Activated T-helper 1 cell treated with anti-CD3 and anti-CD28 coated beads, Interleukin-2, amount 50 U/mL, for 16 hours (primary cell): ENCODE measurements at places on chromosomes 2 and 18.

- DNase-seq = no peak
Observed at GRCh38 chr2:117952228-117952627, 61.6 kb downstream of the CCDC93 start.

DNA sequence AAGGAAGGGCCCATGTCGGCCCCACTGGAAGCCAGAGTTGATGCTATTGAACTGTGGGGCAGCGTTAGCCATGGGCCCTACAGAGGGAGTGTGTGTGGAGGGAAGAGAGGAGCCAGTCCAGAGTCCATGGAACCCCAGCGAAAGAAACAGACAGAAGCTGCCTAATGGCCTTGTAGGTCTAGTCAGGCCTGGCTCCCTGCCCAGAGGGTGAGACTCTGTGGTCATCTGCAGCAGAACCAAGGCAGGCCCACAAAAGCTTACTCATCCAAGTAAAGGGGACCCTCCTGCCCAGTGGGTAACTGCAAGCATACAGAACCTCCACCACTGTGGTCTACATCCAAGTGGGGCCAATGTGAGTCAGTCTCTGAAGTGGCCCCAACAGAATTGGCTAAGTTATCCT is 439.8 kb downstream of the TGIF1 start:
- no peak for DNase-seq

DNA sequence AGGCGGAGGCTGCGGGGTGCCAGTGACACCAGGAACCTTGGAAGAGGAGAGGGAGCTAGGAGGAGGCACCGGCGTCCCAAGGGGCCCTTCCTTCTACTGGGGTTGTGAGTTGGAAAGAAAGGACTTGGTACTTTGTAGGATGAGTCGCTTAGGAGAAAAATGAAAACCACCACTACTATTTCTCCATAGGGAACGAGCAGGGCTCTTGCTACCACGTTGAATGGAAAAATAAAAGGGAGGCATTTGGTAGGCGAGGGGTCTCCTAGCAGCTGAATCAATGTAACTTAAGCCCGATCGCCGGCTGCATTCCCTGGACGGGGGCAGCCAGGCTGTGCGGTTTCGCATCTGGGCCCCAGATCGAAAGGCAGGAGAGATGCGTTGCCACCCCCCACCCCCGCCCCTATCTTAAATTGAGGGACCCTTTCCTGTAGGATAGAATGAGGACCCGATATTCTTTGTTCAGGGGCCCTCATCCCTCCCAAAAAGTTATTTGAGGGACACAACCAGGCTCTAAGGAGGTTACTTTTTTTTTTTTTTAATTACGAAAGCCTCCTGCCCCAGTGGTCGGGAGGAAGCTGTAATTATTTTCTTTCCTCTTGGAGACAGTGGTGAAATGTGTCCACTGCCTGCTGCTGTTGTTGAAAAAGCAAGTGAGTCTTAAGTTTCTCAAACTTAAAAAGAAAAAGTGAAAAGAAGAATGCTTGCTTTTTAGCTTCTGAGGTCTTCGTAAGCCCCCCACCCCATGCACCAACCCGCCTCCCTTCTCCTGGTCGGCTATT is 1.3 kb downstream of the IGFBP2 start:
- DNase-seq = no peak

DNA sequence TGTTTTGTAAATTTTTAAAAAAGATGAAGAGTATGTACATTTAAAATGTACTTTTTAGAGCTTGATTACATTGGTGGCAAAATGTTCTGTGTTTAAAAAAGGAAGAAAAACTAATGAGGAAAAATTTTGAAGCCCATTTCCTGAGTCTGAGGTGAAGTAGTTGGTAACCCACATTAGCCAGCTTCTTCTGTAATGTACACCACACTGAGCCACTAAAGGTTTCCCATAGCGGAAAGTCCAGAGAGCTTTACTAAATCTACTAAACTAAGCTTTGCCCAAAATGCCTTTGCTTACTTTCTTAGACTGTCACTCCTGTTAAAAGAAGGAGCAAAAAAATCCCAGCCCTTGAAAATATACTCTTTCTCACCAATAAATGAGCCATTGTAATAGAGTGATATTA is 804.8 kb upstream of the ZEB2 start:
- DNase-seq = no peak

- no peak for DNase-seq
Observed at GRCh38 chr2:191276792-191277465, 31.7 kb downstream of the MYO1B start.

DNA sequence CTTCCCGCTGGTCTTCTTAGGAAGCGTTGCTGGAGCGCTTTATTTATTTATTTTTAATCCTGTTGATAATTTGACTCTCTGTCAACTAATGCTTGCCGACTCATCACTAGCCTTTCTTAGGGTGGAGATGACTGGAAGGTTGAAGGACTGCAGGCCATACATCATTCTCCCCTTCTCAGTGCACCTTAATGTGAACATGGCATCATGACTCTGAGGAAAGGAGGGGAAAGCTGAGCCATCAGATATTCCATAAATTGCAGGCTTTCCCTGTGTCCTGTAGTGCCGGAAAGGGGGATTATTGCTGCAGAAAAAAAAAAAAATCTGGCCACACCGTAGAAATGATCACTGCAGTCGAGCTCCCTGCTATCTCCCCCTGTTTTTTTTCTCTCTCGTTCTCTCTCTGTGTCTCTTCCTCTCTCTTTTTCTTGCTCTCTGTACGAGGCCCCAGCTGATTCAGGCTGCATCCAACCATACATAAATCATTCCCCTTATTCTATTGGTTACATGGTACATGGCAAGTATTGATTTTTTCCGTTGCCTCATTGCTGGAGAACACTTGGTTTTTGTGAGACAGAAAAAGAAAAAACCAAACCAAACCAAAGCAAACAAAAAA is 125.8 kb upstream of the EFEMP1 start:
- DNase-seq = no peak

DNA sequence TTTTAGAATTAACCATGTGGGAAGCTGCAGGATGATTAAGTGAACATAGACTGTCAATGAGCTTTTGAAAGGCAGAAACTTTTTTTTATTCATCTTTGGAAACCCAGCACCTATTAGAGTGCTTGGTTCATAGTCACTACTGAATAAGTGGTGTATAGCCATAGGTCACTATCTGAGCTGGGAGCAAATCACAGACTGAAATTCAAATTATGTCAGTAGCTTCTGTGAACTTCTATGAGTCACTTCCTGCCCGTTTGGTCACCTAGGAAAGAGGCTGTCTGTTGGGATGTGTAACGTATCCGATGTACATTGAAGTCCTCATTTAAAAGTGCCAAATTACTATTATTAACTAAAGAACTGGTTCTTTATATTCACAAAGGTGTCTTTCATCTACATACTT is 20.5 kb upstream of the SLC40A1 start:
- DNase-seq = no peak

DNA sequence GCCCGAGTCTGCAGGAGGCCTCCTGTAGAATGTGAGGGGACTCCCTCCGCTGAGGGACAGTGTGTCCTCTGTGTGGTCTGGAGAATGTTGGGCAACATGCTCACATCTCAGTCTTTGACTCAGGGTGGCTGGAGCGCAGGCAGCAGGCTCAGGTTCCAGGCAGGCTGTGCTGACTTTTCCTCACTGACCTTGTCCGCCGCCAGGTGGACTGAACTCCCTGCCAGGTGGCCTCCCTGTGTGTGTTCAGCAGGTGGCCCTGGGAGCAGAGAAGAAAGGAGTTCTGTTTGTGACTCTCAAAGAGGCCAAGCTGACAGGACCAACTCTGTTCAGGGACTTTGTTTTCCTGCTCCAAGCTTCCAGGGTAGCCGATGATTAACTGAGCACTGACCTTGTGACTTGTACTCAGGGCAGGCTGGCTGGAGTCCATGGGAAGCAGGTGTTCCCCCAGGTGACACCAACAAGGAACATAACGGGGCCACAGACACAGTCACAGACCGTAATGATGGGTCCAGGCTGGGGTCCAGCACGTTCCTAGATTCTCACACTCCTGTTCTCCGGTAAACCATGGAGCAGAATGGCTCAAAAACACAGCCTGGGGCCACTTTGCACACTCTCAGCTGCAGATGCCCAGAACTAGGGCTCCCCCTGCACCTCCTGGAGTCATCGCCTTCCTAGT is 439.8 kb downstream of the RNF144A start:
- no peak for DNase-seq

- DNase-seq = no peak
Observed at GRCh38 chr2:39696838-39697237, 31.1 kb downstream of the TMEM178A start.

- no peak for DNase-seq
Observed at GRCh38 chr2:219513787-219514186, 495 bp upstream of the ASIC4 start.
